K562 (cell line): ENCODE measurements at places on chromosomes 2 and 18. TPM values are rescaled to one million over a fixed set of nuclear protein-coding genes. Genes with fewer than 3 reads are reported as not detected.
A peak's percentile ranks its signal among the peaks of the same experiment; 100 is the strongest.

COLEC12 gene
- not detected in 2 replicates for polyA plus RNA-seq

GRCh38 chr18:40326985-40327384, 1628.0 kb upstream of the PIK3C3 start:
- H3K27me3 ChIP-seq = no peaks in the 10 kb centered on the region
- H3K36me3 ChIP-seq = no peaks in the 10 kb centered on the region
- H3K27ac ChIP-seq = no peak overlapping the region
- no peaks in the 10 kb centered on the region for H3K4me1 ChIP-seq
- H3K4me3 ChIP-seq = no peak overlapping the region
- DNase-seq = no peak

DNA sequence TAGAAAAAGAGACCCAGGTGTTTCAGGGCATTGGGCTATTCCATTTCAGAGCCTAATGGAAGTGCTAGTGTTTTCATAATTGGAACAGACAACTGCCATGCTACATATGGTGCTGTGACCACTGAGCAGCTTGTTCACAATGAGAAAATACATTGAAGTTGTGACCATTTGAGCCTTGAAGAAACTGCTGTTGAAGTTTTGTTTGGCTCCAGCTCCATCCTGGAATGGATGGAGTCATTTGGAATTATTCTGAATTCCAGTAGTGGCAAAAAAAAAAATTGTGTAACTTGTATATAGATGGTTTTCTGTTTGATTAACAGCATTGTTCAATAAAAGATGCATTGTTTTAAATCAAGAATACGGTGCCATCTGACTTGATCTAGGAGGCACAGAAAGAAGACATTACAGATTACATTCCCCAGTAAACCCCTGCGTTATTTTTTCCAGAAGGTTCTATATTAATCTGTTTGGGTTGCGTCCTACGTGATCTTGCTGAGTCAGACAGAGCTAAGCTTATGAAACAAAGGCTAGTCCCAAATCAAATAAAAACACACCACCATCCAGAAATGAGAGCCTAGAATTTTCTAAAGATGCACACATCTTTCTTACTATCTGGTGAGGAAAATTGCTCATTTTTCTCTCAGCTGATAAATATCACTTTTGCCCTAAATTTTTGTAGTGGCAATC, 19.2 kb downstream of the FMNL2 start:
- H3K4me3 ChIP-seq = no peak overlapping the region
- no peaks in the 10 kb centered on the region for H3K36me3 ChIP-seq
- DNase-seq = no peak
- H3K27me3 ChIP-seq = peaks cover 7% of the 10 kb centered on the region

DNA sequence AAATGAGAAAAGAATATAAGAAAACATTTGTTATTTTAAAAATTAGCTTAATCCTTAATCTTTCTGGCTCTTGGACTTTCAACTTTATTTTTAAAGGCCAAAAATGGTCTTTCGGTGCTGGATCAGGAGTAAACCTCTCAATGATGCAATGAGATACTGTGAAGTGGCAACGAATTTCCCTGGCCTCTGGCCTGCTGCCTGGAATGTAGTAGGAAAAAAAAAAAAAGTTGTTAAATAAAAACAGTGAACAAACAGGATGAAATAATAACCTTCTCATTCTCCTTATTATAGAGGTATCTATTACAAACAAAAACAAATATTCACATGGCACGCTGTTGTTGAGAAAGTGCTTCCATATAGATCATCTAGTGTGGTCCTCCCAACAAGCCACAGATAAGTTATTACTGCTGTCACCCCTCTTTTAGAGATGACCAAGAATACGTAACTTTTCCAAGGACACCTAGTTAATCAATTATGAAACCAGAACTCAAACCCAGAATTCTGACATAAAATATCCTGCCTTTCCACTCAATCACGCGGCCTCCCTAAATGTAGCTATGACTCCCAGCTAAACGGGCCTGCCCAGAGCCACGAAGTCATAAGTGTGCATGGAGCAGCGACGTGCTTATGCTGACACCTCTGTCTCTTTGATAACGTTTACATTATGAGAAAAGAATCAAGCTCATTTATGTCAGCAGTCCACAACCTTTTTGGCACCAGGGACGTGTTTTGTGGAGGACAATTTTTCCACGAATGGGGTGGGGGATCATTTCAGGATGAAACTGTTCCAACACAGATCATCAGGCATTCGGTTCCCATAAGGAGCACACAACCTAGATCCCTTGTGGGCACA, 170.9 kb downstream of the BCL2 start:
- no peaks in the 10 kb centered on the region for H3K4me1 ChIP-seq
- peaks cover 22% of the 10 kb centered on the region for H3K27me3 ChIP-seq
- no peaks in the 10 kb centered on the region for H3K36me3 ChIP-seq
- no peak overlapping the region for H3K27ac ChIP-seq
- no peak overlapping the region for H3K4me3 ChIP-seq
- no peak for DNase-seq

DNA sequence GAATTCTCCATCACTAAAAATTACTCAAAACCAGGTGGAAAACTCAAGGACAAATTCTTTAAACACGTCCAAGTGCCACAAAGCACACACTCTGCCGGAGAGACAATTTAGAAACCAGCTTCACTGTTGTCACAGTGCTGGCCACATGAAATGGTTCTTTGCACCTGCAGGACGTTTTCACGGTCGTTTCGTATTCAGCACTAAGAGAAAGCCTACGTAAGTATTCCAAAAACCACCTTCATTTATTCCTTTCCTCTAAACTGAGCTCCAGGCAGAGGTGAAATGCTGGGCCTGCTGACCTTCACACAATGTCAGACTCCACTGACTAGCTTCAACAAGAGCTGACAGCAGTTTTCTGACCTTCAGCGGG, 680 bp downstream of the ATP5F1A start:
- peak overlapping the region; percentile 99 for H3K27ac ChIP-seq
- peak overlapping the region; percentile 94 for H3K4me3 ChIP-seq
- DNase-seq = peak; percentile 9
- peaks cover 3% of the 10 kb centered on the region; the same call in 1 of the 3 replicates for H3K4me1 ChIP-seq

DNA sequence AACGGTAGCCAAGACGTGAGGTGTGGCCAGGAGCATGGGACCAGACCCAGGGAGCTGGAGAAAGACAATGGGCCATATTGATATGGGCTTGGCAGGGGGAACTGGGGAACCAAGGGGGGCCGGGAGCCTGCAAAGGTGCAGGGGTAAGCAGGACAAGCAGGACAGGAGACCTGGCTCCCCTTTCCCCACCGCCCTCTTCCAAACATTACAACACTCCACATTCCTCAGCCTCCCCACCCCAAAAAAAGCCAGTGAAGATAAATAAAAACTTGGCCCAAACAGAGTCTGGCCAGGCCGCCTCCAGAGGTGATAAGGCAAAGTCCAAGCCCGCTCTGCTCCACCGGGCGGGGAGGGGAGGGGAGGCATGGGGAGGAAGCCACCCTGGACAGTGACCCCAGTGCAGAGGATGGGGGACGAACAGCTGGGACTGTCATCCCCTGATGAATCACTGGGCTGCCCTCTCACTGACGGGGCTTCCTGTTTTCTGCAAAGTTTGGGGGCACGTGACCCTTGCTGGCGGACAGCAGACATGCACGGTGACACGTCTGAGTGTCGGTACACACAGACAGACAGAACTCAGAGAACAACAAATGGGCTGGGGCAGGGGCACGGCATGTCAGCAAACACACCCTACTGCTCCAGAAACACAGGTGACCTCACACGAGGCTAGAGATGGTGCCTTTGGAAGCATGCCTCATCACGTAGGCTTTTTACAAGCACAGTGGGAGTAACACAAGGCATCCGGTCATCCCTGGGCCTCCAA, 100.2 kb downstream of the TNS1 start:
- H3K36me3 ChIP-seq = no peaks in the 10 kb centered on the region
- H3K4me1 ChIP-seq = peaks cover 7% of the 10 kb centered on the region; the same call in 1 of the 2 replicates
- no peak overlapping the region for H3K27ac ChIP-seq
- peaks cover 21% of the 10 kb centered on the region for H3K27me3 ChIP-seq
- DNase-seq = peak; percentile 46

SCYGR6 gene
- not detected in 2 replicates for polyA plus RNA-seq

- no peaks in the 10 kb centered on the region for H3K36me3 ChIP-seq
- no peak for DNase-seq
- no peaks in the 10 kb centered on the region for H3K4me1 ChIP-seq
- peaks cover 44% of the 10 kb centered on the region for H3K27me3 ChIP-seq
- H3K4me3 ChIP-seq = no peak overlapping the region
Measured at GRCh38 chr2:72126186-72127100, 21.2 kb downstream of the CYP26B1 start.

DPYSL5 gene
- polyA plus RNA-seq = not detected in 2 replicates

MAP3K19 gene
- polyA plus RNA-seq = 0.29 TPM in 1 of 2 replicates, not detected in the other

DNA sequence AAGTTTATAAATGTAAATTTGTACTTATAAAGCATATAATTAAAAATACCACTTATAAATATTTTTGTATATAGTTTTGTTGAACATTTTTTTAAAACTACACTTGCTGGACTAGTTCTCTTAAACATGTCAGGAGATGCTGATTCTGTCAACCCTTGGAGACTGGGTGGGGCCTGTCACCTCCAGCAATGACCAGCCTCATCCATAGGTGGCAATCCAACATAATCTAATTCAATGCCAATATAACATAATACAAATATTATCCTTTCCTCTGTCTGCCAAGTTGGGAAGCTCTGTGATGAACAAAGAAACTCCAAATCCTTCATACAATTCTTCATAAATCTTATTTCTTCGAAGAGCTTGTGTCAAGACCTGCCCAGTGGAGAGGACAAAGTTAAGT, 140.4 kb downstream of the RBMS1 start:
- H3K27ac ChIP-seq = no peak overlapping the region
- H3K4me1 ChIP-seq = no peaks in the 10 kb centered on the region
- H3K36me3 ChIP-seq = no peaks in the 10 kb centered on the region
- no peak for DNase-seq
- H3K4me3 ChIP-seq = no peak overlapping the region

SGPP2 gene
- polyA plus RNA-seq = not detected in 2 replicates

FOXI3 gene
- polyA plus RNA-seq = not detected in 2 replicates

- no peak overlapping the region for H3K4me3 ChIP-seq
- no peak overlapping the region for H3K27ac ChIP-seq
- H3K4me1 ChIP-seq = no peaks in the 10 kb centered on the region
- DNase-seq = no peak
- peaks cover 18% of the 10 kb centered on the region for H3K27me3 ChIP-seq
Measured at GRCh38 chr2:108960006-108960405, 29.0 kb downstream of the EDAR start.

DNA sequence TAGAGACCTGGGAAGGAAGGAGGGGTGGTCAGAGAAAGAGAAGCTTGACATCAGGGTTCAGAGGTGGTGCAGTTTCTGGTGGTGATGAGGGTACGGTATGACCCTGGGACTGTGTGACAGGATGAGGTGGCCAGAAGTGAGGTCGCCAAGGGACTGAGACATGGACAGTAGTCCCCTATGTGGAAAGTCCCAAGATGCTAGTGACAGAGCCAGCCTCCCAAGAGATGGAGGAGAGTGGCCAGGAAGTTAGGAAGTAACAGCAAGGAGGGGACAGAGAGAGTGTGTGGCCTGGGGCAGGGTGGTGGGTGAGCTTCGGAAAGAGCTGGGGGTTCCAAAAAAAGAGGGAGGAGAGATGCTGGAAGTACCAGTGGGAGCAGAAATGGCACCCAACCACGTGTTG, 66.0 kb downstream of the SMAD7 start:
- H3K4me1 ChIP-seq = peaks cover 5% of the 10 kb centered on the region
- no peak for DNase-seq
- H3K27ac ChIP-seq = no peak overlapping the region
- H3K27me3 ChIP-seq = no peaks in the 10 kb centered on the region

- H3K36me3 ChIP-seq = no peaks in the 10 kb centered on the region
- H3K4me3 ChIP-seq = no peak overlapping the region
- no peak for DNase-seq
- H3K4me1 ChIP-seq = no peaks in the 10 kb centered on the region
Measured at GRCh38 chr2:237330541-237330940, 83.4 kb downstream of the COL6A3 start.

DNA sequence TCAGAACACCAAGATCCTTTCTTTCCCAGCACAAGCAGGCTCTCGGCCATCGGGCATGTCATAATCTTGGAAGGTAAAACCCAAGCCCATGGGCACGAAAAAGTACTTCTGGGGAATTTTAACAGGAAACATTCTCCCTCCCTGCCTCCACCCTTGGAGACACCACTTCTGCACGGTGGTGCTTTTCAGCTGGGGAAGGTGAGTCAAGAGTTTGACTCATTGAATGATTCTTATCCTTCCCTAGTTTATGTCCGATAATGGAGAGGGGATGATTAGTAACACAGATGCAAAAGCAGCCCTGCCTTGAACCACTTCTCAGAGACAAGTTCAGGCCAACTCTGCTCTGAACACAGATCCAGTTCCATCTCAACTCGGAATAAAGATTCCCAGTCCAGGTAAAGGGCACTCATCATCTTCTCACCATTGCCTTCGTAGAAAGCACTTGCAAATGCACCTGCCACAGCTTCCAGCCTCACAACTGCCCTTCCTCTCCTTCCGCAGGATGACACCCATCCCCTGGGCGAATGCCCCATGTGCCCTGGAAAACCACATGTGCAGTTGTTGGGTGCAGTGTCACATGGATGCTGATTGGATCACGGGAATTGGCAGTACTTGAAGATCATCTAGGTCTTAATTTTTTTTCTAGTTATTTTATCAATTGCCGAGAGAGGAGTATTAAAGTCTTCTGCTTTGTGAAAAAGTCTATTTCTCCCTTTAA, 136.2 kb downstream of the PXDN start:
- DNase-seq = no peak
- peaks cover 46% of the 10 kb centered on the region for H3K27me3 ChIP-seq
- H3K4me3 ChIP-seq = no peak overlapping the region
- H3K4me1 ChIP-seq = no peaks in the 10 kb centered on the region
- H3K27ac ChIP-seq = no peak overlapping the region
- H3K36me3 ChIP-seq = no peaks in the 10 kb centered on the region

- H3K4me1 ChIP-seq = no peaks in the 10 kb centered on the region
- no peak overlapping the region for H3K4me3 ChIP-seq
- no peak overlapping the region for H3K27ac ChIP-seq
- H3K36me3 ChIP-seq = no peaks in the 10 kb centered on the region
- H3K27me3 ChIP-seq = peaks cover 36% of the 10 kb centered on the region
- DNase-seq = no peak
Measured at GRCh38 chr18:76348267-76349066, 146.6 kb downstream of the ZNF516 start.

DYSF gene
- polyA plus RNA-seq = 0.23 and 0.26 TPM in 2 replicates

DNA sequence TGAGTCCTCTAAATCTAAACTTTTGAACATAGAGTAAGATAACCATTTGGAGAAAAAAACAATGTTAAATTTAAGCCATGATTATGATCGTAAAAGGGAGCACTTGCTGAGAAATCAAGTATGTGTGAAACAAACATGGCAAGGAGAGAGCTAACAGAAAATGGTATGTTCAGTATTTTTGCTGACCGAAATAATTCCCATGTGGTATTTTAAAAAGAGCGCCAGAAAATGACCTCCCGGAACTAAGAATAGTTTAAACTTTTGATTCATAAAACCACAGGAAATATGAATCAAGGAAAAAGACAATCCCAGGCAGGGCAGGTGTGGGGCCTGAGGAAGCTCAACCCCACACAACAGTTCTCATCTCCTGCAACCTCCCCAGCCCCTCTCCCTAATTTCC, 74.2 kb downstream of the DOCK10 start:
- no peaks in the 10 kb centered on the region for H3K4me1 ChIP-seq
- H3K27me3 ChIP-seq = no peaks in the 10 kb centered on the region
- H3K36me3 ChIP-seq = no peaks in the 10 kb centered on the region
- no peak overlapping the region for H3K27ac ChIP-seq
- H3K4me3 ChIP-seq = no peak overlapping the region
- no peak for DNase-seq

NCKAP1 gene
- polyA plus RNA-seq = 56.7 and 60.5 TPM in 2 replicates

- no peaks in the 10 kb centered on the region for H3K4me1 ChIP-seq
- H3K27ac ChIP-seq = no peak overlapping the region
- no peak overlapping the region for H3K4me3 ChIP-seq
- H3K36me3 ChIP-seq = no peaks in the 10 kb centered on the region
- no peak for DNase-seq
Measured at GRCh38 chr2:8496079-8496478, 185.8 kb upstream of the ID2 start.

GLI2 gene
- polyA plus RNA-seq = not detected in 2 replicates
